ENCODE measurements at places on chromosomes 16 and 17.

DNA sequence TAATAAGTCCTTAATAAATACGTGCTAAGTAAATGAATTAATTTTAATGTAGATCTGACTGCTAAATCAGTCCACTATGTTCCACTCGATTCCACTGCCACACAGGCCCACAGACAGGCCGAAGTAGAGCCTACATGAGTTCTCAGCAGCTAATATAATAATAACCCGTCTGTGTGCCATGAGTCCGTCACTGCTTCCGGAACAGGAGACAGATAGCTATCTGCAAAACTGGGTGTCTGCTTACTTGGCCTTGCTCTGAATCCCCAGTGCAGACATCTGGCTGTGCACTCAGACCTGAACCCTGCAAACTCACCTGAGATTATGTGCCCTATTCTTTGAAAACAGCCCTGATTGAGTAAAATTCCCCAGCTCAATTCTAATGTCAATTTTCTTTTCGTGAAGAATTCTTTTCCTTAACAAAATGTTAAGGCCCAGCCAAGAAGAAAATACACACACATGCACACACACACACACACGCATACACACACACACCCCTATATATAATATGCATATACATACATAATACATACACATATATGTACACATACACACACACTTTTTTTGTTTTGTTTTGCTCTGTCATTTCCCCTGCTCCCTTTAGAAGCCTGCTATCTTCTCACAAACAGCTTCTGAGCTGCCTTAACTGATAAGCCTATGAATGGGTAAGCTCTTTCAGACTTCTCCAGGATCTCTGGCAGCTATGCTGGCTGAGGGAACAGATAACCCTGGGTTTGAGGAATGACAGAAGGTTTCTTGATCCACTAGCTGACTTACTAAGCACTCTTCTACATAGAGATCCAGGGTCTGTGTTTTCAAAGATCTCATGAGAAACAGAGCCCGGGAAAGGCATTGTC lies 39.8 kb upstream of the TOM1L1 start:
- no peak for DNase-seq

- peak; percentile 91 for DNase-seq
These were observed 167.9 kb upstream of the GSE1 start for GRCh38 chr16:85445064-85445778.

DNA sequence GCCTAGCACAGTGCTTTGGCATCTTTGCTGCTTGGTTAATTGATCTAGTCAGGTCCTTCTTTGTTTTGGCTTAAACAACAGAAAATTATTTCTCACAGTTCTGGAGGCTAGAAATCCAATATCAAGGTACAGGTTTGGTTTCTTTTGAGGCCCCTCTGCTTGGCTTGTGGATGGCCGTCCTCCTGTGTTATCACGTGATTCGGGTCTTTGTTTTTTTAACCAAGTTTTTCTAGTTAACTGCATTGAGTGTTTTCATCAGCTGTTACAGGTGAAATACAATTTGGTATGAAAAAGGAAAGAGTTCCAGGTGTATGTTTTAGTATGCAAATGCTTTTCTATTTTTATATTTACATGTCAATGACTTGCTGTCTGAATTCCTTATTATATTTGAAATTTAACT lies 2.8 kb downstream of the NLK start:
- DNase-seq, result no peak

- DNase-seq, result no peak
These were observed 332.3 kb downstream of the CPPED1 start for GRCh38 chr16:12471383-12471782.

DNA sequence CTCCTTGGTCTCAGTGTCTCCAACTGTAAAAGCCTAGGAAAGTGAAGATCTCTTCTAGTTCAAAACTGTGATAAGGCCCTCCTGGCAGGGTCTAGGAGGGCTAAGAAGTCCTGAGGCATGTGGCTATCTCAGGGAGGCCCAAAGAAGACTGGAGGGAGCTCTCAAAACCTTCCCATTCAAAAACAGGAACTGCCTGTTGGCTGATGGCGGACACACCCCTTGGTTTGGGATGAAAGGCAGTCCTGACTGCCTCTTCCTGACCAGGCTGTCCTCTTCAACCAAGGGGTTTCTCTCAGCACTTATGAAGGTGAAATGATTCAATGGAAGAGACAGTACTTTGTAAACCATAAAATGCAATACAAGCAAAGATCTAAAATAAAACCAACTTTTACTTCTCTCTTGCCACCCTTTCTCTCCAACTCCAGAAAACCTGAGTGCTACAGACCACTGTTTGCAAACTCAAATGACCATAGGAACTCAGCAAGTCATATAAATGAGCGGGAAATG lies 4.7 kb downstream of the ZNF764 start:
- DNase-seq, result no peak

- no peak for DNase-seq
These were observed 15.6 kb downstream of the RPH3AL start for GRCh38 chr17:337022-337420.

- DNase-seq, result no peak
These were observed 63.5 kb downstream of the PRKCA start for GRCh38 chr17:66365903-66366302.

DNA sequence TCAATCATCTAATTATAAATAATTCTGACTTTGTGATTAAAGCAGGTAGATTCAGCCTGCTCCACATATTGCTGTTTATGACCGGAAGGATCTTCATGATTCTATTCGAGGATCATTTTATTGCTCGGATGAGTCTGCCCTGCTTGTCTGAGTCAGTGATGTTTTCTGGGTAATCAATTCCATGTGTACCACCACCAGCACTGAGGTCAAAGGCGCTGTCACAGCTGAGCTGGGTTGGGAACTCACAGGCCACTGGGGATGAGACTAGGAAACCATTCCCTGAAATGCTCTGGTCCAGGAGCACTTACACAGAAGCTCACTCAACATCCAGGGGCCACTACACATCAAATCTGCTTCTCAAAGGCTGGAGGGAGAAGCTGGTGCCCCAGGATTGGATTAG lies 30.4 kb upstream of the ERN1 start:
- DNase-seq, result no peak

GRCh38 chr17:41642252-41643156 lies 18.1 kb upstream of the KRT17 start:
- DNase-seq, result no peak

GRCh38 chr16:502179-502943 lies 25.2 kb upstream of the CAPN15 start:
- DNase-seq, result no peak

DNA sequence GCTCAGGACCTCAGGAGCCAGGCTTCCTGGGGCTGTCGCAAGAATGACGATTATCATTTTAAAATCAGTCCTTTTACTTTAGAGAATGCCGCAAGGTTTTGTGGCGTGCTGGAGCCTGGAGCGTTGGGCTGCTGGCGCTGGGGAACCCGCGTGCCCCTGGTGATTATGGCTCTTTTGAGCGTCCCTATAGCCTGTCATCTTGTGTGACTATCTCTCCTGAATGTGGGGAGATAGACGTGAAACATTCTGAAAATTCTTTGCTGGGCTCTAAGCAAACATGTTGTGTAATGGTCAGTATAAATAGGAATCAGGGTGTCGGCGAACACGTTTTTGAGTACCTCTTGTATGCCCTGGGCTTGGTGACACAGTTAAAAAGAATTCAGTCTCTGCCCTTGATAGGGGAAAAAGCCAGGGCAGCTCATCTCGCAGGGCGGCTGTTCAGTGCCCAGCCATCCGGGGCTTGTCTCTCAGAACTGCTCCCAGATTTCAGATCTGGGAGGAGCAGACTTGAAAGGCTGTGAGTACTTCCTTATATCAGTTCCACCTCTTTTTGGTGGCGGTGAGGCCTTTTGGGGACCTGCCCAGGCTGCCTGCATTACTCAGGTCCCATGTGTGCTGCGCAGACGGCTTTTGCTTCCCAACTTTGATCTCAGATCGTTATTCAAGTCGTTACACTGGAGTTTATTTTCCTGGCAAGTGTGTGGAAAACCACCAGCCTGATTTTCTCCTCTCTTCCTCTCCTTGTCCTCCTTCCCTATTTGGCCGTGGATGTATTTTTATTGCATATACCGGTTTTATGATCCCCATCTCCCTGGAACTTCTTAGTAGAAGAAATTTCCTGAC lies 973 bp downstream of the SLC7A6 start:
- no peak for DNase-seq

DNA sequence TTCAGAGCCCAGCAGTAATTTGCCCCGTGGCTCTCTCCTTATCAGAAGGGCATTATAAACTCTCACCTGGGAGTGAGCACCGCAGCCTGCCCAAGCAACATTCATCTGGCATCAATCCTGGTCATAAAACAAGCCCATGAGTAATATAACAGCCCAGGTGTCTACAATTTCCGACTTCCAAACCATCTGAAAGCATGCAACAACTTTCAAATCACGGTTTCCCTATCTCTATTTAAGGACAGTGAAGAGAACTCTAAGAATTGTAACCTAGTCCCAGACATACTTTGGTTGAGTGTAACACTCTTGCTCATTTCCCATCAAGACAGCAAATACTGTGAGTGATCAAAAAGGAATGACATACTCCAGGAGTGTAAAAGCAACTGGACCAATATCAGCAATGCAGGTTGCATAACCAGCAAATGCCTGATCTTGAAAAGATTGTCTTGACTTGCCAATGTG lies 487.4 kb upstream of the SOX9 start:
- DNase-seq, result peak; percentile 49

DNA sequence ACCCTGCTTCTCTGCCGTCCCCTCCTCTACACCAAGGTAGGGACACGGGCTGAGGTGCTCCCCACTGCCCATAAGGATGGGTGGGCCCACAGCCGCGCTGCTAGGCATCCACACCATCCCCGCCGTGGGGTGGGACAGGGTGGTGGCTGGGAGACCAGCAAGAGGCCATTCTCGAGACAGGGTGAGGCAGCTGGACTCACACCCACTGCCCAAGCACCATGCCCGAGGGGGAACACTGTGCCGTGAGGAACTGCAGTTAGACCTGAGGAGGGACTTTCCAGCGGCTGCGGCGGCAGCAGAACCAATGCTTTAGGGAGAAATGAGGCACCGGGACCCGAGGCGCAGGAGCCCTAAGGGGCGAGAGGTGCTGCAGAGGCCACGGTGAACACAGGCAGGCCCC lies 13.3 kb downstream of the PKD1 start:
- no peak for DNase-seq

GRCh38 chr16:30875871-30876801 lies 17.7 kb downstream of the BCL7C start:
- DNase-seq, result peak; percentile 32

GRCh38 chr16:59783191-59783590 lies 1049.1 kb upstream of the GOT2 start:
- no peak for DNase-seq

GRCh38 chr17:70871180-70871818 lies 702.0 kb downstream of the KCNJ2 start:
- DNase-seq, result no peak

- DNase-seq, result no peak
These were observed 4.8 kb upstream of the PPP1R9B start for GRCh38 chr17:50155115-50155819.

GRCh38 chr16:55033225-55034156 lies 102.8 kb downstream of the IRX5 start:
- DNase-seq, result peak; percentile 30

DNA sequence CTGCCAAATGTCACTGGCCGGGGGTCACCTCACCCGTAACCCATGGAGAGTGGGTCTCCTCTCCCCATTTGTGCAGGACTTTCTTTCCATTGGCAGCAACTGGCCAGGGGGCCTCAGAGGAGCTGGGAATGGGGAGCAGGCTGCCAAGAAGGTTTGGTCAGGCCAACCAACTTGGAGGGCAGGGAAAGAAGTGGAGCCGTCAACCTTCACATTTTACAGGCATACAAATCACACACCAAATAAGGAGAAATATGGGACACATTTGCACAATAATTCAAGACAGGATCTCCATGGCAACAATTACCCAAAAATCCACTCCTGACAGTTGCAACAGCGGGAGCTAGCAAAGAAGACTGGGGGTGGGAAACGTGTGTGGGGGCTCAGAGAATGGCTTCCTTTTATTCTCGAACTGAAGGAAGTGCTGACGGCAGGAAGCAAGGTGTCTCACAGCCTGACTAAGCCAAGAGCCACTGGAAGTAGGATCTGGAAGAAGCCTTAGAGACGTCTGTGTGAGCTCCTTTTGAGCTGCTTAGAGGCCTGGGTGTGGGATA lies 20.9 kb downstream of the RPRML start:
- DNase-seq, result no peak

- DNase-seq, result no peak
These were observed 13.9 kb downstream of the TOP3A start for GRCh38 chr17:18300725-18301480.

DNA sequence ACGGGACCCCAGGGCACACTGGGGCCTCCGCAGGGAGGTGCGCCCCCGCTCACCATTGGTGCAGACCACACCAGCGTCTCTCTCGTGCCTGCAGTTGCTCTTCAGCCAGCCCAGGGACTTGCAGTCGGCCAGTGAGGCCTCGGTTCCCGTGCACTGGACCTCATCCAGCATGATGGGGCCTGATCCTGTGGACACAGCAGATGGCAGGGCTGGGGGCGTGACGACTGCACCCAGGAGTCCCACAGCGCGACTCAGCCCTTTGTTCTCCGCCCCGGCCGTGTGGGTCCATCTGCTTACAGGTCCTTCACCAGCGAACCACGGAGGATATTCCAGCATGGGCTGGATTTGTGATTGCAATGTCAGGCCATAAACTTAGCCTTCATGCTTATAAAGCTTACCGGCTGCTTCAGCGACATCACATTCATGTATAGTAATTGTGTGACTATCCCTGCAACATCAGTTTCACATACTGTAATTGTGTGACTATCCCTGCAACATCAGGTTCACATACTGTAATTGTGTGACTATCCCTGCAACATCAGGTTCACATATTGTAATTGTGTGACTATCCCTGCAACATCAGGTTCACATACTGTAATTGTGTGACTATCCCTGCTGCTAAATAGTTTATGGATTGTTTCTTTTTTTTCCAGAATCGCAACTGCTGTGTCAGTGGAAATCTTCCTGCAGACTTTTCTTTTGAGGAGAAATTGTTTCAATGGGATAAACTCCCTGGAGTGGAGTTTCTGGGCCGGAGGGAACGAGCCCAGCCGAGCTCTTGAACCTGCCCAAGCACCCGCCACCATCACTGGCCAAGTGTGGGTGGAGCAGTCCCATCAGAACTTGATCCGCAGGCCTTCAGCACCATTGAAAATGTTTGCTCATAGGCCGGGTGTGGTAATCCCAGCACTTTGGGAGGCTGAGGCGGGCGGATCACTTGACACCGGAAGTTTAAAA lies 4.8 kb downstream of the LGALS3BP start:
- no peak for DNase-seq

- DNase-seq, result no peak
These were observed 30.3 kb downstream of the ATPAF2 start for GRCh38 chr17:18008496-18009268.
